ENCODE measurements at places on chromosomes 13 and 19.

DNA sequence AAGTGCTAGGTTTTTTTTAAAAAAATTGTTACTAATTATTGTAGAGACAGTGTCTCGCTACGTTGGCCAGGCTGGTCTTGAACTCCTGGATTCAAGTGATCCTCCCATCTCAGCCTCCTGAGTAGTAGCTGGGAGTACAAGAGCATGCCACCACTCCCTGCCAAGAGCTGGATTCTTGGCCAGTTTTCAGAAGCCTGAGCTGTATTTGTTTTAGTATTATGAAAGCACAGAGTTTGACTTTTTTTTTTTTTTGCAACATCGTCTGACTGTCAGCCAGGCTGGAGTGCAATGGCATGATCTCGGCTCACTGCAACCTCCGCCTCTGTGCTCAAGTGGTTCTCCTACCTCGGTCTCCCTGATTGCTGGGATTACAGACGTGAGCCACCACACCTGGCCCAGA is 7.0 kb downstream of the ARMC6 start:
- DNase-seq: peak; percentile 77

DNA sequence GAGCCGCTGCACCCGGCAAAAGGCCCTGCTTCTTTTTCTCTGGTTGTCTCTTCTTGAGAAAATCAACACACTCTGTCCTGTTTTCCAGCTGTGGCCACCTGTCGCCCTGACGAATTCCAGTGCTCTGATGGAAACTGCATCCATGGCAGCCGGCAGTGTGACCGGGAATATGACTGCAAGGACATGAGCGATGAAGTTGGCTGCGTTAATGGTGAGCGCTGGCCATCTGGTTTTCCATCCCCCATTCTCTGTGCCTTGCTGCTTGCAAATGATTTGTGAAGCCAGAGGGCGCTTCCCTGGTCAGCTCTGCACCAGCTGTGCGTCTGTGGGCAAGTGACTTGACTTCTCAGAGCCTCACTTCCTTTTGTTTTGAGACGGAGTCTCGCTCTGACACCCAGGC is 17.2 kb downstream of the LDLR start:
- no peak for DNase-seq

- DNase-seq: no peak
Observed at GRCh38 chr13:44508562-44509077, 67.5 kb downstream of the TSC22D1 start.

DNA sequence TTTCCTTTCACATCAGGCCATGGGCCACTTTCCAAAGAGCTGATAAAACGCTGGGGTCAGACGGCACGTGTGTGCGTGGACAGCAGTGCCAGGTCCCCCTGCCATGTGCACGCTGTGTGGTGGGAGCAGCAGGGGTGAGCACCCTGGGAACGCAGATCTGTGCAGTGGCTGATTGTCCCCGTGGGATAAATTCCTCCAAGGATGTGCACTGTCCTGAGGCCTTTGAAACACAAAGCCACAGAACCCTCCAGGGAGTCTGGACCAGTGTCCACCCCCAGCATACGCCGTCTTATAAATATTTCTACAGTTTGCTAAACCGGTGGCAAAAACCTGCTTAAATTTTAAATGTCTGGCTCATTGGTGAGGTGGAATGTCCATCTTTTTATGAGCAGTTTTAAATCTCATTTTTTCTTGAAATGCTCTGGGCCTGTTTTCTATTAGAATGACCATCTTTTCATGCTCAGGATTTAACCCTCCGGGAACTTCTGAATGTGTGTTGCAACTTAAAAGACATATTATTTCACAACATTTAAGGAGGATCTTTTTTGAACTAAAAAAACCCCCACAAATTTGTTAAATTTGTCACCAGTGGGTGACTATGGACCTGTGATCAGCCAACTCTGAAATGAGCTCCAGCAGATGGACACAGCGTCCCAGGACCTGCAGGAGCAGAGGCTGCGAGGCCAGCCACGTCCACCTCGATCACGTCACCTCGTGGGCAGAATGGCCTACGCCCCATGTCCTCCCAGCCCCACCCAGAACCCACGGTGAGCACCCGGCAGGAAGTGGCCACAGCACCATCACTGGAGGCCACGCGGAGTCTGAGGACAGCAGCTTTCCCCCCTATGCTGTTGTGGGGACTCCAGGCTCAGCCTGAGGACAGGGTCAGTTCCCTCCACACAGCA is 68.6 kb downstream of the RASA3 start:
- peak; percentile 60 for DNase-seq

DNA sequence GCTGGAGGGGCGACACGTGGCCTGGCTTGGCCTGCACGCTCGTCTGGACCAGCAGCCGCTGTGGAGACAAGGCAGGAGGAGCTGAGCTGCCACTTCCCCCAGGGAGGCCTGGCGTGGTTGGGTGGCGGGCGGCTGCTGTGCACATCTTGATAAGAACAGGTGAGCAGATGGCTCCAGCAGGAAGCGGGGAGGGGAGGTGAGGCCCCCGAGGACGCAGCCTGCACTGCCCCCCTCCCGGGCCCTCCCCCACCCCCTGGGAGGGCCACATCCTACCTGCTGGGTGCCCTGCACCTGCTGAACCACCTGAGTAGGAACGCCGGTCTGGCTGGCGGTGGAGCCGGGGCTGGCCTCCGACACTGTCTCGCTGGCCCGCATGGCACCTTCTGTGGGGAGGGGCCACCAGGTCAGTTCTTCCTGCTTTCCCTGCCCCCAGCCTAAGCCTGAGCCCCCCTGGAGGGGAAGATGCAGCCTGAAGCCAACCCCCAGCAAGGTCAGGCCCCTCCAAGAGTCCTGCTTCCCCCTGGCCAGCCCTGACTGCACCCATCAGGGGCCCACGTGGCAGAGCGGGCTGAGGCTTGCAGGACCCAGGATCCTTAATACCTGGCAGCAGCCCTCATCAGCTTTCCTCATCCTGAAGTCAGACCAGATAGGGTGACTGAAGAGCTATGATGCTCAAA is 22.8 kb downstream of the RFX1 start:
- no peak for DNase-seq

- DNase-seq: no peak
Observed at GRCh38 chr19:40604647-40605215, 3.6 kb downstream of the LTBP4 start.

GRCh38 chr19:37943480-37943879 is 36.5 kb downstream of the SIPA1L3 start:
- no peak for DNase-seq

DNA sequence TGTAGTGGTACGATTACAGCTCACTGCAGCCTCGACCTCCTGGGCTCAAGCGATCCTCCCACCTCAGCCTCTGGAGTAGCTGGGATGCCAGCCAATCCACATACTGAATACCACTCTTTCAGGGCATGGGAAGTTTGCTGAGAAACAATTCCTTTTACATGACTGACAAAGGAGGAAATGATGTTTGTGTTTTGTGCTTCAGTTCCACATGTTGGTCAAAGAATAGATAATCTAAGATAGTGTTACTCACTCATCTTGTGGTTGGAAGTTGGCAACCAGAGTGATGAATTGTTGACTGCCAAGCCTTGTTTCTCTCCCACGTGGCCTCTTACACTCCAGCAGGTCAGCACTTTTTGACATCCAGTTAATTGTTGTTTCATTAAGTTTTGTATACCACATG is 7.6 kb downstream of the MBD3L2B start:
- no peak for DNase-seq

DNA sequence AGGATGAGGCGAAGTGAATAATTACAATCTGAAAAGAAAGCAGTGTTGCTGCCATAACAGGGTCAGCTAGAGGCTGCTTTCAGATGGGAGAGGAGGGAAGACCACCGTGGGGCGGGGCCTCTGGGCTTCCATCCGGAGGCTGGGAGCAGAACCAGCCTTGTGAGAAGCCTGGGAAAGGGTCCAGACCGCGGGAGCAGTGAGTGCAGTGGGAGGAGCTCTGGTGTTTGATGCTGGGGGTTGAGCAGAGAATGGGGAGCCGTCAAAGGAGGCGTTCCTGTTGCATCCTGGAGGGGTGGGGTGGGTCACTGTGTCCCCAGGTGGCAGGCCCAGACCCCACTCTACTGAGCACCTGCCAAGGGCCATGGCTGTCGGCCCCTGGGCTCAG is 18.1 kb downstream of the NKPD1 start:
- no peak for DNase-seq

- peak; percentile 83 for DNase-seq
Observed at GRCh38 chr13:102878481-102878880, 32.6 kb downstream of the ERCC5 start.

- DNase-seq: no peak
Observed at GRCh38 chr19:41703602-41704293, 4.7 kb upstream of the CEACAM5 start.

- peak; percentile 28 for DNase-seq
Observed at GRCh38 chr13:20195801-20196200, 3.1 kb upstream of the GJB2 start.

DNA sequence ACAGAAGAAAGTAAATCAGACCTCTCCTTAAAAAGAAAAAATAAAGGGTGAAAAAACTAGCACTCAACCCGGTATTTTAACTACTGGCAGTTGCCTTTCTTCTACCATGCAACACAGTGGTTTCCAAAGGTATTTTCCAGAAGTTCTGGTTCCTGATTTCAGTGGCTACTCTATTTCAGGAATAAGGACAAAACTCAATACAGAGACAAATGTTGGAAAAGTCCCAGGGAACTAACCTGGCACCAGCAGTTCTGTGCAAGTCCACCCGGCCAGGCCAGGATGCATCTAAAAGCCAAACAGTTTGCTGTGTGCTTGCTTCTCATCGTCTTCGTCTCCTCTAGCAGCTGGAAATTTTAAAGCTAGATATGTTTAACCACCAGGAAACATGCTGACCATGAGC is 52.5 kb downstream of the FOXO1 start:
- DNase-seq: no peak

- no peak for DNase-seq
Observed at GRCh38 chr19:23561341-23561740, 125.7 kb downstream of the ZNF675 start.

DNA sequence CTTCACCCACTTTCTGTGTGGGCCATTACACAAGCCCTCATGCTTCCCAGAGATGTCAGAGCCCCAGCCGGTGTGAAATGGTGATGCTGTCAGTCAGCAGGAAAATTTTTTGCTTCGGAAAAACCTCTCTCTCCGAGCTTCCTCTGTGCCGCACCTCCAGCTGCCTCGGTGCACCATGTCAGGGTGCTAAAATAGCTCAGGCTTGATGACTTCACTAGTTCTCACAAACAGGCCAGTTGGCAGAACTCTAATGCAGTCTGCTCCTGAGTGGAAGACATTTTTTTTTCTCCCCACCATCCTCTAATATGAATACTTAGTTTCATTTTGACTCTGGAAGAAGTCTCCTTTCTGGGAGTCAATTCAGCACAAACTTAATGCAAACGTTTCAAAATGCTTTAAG is 71.3 kb downstream of the KLF12 start:
- DNase-seq: peak; percentile 37

- no peak for DNase-seq
Observed at GRCh38 chr19:7393939-7394730, 45.4 kb downstream of the ARHGEF18 start.

DNA sequence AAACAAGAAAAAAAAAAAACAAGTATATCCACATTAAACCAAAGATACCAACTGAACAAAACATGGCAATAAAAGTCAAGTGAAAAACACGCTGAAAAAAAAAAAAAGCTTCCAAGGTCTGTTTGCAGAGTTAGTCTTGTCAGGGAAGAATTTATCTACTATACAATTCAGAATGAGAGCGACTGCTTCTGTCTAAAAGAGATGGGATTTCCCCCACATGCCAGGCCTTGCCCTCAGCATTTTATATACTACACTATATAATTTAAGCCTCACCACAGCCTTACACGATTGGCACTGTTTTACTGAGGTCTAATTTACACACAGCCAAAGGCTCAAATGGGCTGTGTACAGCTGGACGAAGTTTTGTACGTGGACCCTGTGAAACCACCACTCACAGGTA is 67.3 kb downstream of the FOXO1 start:
- no peak for DNase-seq

DNA sequence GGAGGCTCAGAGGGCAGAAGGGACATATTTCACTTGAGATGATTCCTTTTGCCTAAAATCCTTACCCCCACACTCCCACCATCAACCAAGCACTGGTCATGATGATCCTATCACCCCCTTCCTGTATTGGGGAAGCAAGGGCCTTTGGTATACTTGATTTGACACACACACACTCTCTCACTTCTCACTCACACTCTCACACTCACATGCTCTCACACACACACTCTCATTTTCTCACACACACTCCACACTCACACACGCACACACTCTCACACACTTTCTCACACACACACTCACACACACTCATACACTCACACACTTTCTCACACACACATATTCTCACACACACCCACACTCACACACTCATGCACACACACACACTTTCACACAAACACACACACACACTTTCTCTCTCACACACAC is 8.6 kb downstream of the RGCC start:
- DNase-seq: no peak

GRCh38 chr13:23504180-23504579 is 66.0 kb upstream of the TNFRSF19 start:
- DNase-seq: peak; percentile 34

- DNase-seq: no peak
Observed at GRCh38 chr19:29439021-29439420, 86.8 kb upstream of the VSTM2B start.

- no peak for DNase-seq
Observed at GRCh38 chr19:5068233-5069072, 99.5 kb downstream of the KDM4B start.

DNA sequence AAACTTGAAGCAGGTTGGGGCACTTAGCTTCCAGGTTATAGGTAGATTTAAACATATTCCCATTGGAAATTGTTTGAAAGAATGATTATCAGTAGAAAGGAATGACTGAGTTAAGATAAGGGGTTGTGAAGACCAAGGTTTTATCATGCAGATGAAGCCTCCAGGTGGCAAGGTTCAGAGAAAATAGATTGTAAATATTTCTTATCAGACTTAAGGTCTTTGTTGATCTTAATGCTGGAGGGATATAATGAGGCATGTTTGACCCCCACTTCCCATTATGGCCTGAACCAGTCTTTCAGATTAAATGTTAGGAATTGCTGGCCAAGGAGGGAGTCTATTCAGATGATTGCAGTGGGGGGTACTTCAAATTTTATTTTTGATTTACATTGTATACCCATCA is 1486.5 kb upstream of the PRR20A start:
- DNase-seq: no peak

DNA sequence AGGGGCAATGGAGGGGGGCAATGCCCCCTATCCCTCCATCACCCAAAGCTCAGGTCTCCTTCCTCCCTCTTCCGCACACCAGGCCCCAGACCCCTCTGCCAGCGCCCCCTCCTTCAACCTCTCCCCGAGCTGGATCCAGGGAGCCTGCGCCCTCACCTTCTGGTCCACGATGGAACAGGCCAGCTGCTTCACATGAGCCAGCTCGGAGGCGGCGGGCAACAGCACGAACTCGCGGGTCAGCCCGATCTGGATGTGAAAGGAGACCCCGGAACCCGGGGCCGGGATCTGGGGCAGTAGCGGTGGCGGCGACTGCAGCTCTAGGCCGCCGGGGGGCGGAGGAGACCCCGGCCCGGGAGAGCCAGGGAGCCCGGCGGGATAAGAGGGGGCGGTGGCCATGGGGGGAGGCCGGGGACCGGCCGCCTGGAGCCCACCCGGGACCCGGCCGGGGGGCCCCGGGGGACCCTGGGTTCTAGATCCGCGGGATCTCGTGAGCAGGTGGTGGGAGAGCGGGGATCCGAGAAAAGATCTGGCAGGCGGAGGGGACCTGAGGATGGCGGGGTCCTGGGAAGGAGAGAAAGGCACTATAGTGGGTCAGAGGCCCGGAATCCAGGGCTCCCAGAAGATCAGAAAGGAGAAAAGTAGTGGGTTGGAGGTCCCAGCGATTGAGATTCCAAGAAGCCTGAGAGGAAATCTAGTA is 791 bp downstream of the PRKD2 start:
- no peak for DNase-seq
